ENCODE measurements at places on chromosomes 1 and 21.
A peak's percentile ranks its signal among the peaks of the same experiment; 100 is the strongest.

DNA sequence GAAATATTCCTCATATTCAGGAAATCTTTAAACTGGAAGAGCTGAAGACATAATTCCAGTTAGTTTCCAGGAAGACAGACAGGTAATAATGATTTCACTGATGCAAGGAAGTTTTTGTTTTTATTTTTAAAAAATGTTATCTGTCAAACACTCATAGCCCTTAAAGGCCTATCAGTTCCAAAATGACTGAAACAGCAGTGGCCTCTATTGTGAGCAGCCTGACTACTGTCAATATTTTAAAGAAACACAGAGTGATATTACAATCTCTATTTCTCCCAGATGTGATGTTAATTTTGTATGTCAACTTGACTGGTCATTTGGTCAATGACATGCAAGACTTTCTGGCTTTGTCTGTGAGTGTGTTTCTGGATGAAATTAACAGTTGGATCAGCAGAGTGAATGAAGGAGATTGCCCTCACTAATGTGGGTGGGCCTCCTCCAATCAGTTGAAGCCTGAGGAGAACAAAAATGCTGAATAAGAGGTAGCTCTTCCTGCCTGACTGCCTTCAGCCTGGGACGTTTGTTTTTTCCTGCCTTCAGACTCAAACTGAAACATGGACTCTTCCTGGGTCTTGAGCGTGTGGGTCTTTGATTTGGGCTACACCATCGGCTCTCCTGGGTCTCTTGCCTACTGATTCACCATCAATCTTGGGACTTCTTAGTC, 31.3 kb upstream of the SLC30A10 start:
- no peak for DNase-seq

DNA sequence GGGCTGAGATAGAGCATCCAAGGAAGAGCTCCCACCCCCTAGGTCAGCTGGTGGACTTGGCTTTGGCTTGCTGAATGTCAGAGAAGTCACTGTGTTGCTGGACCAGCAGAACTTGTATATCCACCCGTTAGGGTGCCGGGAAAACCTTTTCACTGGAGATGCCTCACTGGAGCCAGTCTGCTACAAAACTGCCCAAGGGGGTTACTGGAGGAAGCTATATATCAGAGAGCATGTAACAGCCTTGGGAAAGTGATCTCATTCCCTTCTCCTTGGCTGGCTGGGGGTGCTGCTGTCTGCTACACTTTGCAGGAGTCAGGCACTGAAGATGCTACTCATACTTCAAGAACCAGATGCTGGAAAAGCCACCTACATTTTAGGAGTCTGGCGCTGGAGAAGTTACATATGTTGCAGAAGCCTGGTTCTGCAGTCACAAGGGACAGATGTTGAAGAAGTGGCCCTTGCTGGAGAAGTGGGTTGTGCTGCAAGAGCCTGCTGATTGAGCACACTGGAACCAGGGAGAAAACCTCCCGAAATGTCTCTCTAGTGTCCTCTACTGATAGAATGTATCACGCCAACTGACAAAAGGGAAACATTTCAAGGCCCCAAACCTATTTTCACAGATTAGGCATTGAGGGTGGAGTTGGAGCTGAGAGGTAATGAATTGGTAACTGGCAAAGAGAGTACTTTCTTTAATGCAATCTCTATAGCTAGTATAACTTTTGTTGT, 250.6 kb downstream of the SPATA17 start:
- DNase-seq: no peak

GRCh38 chr21:25240974-25241373, 366.3 kb downstream of the MRPL39 start:
- DNase-seq: no peak

GRCh38 chr1:154609398-154610380, 1.7 kb upstream of the ADAR start:
- DNase-seq: no peak

- no peak for DNase-seq
These were observed 7.0 kb upstream of the TRIT1 start for GRCh38 chr1:39890273-39890672.

- DNase-seq: no peak
These were observed 3.3 kb upstream of the UTP11 start for GRCh38 chr1:38009088-38009840.

DNA sequence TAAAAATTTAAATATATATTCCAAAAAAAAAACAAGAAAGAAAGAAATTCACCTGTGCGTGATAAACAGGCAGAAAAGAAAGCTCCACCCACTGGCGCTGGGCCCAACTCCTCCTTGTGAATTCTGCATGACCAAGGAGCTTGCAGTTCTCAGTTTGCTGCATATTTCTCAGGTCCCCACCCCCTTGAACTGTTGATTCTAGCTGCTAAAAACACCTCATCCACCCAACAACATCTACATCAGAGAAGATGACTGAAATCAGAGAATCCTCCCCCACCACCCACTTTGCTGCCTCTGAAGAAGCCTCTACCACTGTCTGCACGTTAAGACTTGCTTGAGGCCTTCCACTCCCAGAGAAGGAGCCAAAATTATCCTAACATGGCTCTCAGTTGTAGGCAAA, 104.8 kb downstream of the RGS2 start:
- DNase-seq: no peak

GRCh38 chr1:234971586-234972297, 156.9 kb downstream of the TOMM20 start:
- DNase-seq: no peak

GRCh38 chr1:75582725-75583261, 28.1 kb downstream of the SLC44A5 start:
- DNase-seq: no peak

DNA sequence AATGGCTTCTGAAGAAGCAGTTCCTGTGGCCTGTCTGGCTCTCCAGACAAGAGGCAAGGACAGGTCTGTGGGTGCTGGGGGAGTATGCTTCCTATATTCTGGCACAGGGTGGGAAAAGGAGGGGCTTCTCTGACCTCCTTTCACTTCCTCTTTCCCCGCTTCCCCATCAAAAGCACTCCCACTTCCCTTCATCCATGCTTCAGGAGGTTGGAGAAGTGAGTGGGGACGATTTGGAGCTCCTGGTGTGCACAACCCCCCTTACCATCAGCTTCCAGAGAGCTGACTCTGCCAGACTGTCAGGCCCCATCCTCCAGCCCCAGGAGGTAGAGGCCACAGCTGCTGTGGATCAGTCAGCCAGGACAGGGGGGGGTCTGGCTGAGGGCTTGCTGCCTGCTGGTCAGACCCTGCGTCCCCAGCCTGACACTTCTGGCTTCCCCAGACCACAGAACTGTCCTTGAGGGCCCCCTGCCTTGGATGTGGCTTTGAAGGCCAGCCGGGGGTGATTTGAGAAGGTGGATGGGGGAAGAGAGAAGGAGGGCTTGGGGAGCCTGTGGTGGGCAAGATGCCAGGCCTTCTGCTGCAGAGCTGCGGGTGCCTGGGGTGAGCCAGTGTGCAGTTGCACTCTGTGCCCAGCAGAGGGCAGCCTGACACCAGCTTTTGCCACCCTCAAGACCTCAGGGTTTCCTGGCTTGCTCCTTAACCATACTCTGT, 21.5 kb upstream of the TMEM222 start:
- peak; percentile 86 for DNase-seq

GRCh38 chr1:233679030-233679429, 65.1 kb downstream of the KCNK1 start:
- peak; percentile 34 for DNase-seq

GRCh38 chr1:182962554-182963115, 9.7 kb upstream of the SHCBP1L start:
- peak; percentile 92 for DNase-seq

GRCh38 chr1:151553659-151554058, 13.6 kb downstream of the TUFT1 start:
- no peak for DNase-seq

- no peak for DNase-seq
These were observed 27.8 kb downstream of the TMPRSS2 start for GRCh38 chr21:41480086-41480690.

DNA sequence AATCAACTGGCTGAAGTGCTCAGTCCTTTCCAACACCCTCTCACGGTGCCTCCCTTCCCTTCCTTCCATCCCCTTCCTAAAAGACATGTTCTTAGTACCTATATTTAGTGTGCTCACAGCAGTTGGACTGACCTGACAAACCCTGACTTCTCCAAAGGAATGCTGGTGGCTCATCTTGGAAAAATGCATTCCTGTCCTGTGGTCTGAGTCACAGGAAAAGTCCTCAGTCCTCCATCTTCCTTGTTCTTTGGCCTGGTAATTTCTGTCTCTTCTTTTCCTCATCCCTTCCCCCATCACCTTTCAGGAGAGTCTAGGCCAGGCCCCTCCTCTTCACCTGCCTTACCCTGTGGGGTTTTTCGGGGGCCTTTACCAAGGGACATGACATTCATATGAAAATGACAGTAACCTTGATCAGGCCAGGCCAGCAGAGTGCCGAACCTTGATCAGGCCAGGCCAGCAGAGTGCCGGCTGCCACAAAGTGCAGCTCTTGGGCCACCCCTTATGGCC, 7.2 kb downstream of the ATP1B1 start:
- DNase-seq: no peak

DNA sequence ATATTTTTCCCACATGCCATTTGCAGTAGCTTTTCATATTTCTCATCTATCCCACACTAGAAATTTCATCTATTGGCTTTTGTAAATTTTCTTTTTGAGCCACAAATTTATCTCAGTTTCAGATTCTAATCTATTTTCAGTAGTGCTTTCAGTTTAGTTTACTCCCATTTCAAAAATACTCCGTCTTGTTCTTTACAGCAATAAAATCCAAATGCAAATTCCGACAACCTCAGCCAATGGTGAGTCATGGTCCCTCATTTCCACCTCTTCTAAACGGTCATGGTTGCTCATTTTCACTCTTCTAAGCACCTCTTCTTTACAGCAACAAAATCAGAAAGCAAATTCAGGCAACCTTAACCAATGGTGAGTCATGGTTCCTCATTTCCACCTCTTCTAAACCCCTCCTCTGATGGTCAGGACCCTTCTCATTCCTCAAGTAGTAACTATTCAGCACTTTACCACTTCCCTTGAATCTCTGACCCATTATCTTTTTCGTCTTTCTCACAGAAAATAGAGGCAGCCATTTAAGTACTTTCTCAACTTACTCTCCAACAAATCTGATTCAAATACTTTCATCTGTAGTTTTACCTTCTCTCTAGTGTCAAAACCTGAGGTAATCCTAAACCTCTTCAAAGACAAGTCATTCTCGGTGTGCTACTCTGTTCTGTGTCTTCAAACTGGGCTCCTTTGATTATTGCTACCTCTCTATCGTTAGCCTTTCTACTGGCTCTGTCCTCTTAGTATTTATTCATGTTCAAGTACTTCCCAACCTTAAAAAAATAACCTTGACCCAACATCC, 34.4 kb downstream of the C21orf91 start:
- DNase-seq: no peak

GRCh38 chr1:72557446-72558049, 275.2 kb upstream of the NEGR1 start:
- no peak for DNase-seq

DNA sequence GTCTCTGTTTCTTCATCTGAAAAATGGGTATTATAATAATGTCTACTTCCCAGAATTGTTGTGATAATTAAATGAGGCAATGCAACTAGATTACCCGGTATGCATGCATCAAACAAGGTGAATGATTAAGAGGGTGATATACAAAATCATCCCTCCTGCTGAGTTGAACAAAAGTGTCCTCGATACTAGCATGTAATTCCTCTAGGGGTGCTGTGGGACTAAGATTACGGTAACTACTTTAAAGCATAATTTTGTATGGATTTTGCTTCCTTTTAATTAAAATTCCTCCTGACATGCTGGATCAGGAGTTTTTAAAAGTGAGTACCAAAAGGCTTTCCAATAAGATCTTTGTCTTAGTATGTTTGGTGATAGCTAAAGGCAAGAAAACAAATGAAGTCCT, 98.7 kb upstream of the PRMT6 start:
- no peak for DNase-seq

GRCh38 chr1:65393347-65393746, 27.1 kb upstream of the LEPR start:
- no peak for DNase-seq

DNA sequence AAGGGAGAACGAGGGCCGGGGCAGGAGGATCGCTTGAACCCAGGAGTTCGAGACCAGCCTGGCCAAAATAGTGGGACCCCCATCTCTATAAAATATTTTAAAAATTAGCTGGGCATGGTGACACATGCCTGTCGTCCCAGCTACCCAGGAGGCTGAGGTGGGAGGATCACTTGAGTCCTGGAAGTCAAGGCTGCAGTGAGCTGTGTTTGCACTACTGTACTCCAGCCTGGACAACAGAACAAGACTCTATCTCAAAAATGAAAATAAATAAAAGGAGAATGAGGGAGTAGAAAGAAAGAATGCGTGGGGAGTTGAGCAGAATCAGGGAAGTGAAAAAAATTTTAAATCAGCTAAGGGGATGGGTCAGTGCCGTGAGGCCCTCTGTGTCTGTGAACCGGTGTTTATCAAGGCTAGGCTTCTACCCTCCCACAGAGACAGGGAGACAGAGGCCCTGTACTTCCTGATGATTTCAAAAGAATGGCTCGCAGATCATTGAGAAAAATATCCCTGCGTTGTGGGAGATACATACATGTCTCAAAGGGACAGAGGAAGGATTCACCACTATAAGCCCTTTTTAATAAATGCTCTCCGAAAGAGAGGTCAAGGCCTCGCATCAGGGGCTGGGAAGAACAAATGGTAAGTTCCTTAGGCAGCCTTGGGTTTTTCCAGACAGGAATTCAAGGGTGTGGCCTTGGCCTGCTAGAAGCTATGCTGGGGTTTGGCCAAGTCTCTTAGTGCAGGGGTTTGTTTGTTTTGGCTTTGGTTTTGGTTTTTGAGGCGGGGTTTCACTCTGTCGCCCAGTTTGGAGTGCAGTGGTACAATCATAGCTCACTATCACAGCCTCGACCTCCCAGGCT, 20.7 kb downstream of the IL10RB start:
- no peak for DNase-seq

DNA sequence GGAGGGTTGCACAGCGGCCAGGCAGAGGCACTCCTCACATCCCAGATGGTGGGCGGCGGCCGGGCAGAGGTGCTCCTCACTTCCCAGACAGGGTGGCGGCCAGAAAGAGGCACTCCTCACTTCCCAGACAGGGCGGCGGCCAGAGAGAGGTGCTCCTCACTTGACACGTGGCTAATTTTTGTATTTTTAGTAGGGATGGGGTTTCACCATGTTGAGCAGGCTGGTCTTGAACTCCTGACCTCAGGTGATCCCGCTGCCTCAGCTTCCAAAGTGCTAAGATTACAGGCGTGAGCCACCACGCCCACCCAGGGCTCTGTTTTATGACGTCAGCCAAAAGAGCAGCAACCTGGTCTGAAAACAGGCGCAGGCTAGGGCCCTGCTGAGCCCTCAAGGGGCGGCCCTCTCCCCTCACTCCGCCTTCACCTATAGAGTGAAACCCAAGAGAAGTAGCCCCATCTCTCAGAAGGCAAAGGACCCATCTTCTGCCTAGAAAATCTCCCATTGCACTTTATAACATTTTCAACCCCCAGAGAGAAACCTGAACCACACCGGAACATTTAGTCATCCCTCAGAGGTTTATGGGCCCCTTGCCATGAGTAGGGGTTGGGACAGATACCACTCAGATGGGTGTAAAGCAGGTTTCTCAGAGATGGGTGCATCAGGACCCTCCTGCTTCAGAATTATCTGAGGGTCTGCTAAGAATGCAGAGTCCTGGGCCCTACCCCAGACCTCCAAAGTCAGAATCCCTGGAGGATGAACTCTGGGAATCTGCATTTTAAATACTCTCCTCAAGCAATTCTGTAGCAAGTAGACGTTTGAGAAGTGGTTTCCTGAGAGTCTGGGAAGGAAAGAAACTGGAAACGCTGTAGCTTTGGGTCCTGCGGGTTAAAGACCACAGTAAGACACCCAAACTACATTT, 40.8 kb downstream of the CDK18 start:
- no peak for DNase-seq

All from HEK293T (cell line).